ENCODE measurements at places on chromosomes 2 and 18.

GRCh38 chr18:25560369-25560768 is 208.4 kb upstream of the ZNF521 start:
- DNase-seq: no peak

DNA sequence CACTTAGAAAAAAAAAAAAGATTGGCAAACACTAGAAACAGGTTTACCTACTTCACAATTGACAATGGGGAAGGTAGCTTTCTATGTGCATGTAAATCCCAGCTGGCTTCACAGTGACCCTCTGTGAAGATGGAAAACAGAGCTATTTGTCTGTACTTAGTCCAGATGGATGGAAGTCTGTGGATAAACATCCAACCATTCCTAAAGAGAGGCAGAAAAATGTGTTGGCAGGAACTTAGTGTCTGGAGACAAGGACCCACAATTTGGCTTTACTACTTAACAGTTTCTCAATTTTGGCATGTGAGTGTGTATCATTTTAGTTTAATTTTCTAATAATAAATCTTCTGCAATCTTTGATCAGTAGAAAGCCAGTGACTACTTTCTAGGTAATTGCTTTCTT is 154.4 kb downstream of the RAD51AP2 start:
- no peak for DNase-seq

DNA sequence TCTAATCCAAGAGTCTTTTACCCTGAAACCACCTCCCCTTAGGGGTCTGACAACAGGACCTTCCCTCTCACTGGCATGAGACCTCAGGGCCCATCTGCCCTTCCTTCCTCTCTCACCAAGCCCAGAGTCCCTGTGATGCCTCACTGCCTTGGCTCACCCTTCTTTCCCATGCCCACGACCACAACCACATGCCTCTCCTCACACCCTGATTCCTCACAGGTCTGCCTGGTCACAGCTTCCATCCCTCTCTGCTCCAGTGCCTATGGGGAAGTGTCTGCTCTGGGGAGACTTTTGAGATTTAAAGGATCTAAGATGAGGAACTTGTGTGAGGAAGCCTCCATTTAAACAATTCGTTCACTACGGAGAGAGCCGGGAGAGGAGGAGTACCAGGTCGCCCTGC is 98.9 kb upstream of the SH3BP4 start:
- no peak for DNase-seq

- no peak for DNase-seq
Observed at GRCh38 chr2:33502025-33502424, 25.6 kb downstream of the RASGRP3 start.

DNA sequence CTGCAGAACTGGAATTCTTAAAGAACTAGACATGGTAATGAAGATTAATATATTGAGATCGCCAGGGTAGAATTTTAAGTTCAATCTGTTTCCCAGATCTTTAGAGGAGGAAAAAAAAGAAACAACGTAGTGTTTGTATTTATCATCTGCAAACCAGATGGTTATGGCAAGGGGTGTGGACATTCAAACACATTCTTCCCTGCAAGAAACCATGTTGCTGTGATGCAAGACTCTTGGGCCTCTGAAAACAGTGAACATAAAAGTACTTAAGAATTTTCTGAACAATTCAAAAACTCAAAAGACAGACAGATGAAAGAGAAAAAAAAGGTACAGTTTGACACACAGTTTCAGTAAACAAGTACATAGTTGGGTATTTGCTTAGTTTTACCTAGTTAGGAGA is 35.6 kb downstream of the COL5A2 start:
- no peak for DNase-seq

DNA sequence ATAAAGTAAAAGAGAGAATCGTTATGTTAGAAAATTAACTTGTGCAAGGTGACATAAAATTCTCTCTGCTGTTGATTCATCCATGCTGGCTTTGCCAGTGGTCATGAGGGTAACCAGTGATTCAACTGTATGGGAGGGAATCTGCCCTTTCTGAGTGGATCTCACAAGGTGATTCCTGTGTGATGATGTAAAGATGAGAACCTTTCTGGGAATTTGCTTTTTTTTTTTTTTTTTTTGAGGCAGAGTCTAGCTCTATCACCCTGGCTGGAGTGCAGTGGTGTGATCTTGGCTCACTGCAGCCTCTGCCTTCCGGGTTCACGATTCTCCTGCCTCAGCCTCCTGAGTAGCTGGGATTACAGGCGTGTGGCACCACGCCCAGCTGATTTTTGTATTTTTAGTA is 23.3 kb downstream of the RAB31 start:
- DNase-seq: no peak

- DNase-seq: peak; percentile 46
Observed at GRCh38 chr2:110748489-110748867, 16.1 kb downstream of the ACOXL start.

GRCh38 chr2:209872675-209873074 is 101.0 kb downstream of the UNC80 start:
- no peak for DNase-seq

GRCh38 chr2:78984386-78984785 is 41.1 kb upstream of the REG3G start:
- no peak for DNase-seq

DNA sequence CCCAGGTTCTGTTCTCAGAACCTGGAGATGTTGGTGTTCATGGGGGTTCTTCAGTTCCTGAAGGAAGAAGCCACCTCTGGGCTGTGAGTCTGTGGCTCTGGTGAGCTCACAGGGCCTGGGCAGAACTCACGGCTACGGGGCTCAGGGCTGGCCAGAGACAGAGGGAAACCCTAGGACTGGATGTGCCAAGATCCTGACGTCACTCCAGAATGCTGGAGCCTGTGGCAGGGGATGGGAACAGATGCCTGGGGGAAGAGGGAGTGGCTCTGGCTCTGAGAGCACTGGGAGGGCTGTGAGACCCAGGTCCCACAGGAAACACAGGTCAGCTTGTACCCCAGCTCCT is at the start of gene OTOF:
Gene OTOF, minus strand, starts transcription at position 214 of the 343 bp plus-strand sequence.
- DNase-seq: no peak

GRCh38 chr2:231483398-231484329 is 19.4 kb upstream of the NCL start:
- DNase-seq: peak; percentile 43

DNA sequence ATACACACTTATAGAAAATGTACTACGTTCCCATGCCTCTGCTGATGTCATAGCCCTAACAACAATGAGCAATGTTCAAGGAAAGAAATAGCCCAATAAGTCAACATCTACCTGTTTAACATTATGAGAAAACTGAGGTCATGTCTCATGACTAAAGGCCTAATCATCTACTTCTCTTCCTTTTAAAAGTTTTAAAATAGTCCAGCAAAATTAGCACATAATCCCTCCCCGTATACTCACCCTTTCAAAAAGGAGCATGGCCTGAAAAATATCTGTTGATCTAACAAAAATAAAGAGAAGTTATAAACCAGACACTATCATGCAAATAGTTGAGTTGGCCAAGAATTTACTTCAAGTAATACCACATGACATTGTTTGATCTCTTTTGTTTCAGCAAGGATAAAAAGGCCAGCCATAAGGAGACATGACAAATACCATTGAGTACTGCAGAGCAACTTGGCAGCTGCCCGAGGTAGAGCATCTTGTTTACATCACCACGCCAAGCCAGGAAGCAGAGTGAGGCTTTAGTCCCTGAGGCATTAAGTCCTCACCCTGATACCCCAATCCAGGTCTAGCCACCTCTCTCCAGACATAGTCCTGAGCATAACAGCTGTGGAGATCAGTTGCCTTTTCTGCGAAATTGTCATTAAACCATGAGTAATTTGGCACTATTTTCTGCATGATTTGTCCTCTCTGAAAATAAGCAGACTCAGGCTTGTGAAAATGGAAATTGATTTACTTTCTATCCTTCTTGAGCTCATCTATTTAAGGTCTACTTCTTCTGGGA is 137.4 kb upstream of the ETAA1 start:
- no peak for DNase-seq

DNA sequence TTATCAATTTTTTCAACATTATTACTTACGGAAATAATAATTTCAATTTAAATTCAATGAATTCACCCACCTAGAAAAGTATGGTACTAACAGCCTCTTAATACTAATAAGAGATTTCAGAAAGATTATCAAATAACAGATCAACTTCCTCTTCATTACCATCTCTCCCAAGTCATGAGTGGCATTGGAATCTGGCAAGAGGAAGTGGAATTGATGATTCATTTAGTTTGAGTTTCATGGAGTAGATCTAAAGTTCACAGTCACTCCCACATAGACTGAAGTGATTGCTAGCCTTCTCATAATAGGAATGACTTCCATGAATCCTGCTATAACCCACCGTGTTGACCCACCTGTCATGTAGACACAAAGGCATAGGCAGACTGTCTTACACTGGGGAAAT is 77.7 kb upstream of the WDR75 start:
- no peak for DNase-seq

DNA sequence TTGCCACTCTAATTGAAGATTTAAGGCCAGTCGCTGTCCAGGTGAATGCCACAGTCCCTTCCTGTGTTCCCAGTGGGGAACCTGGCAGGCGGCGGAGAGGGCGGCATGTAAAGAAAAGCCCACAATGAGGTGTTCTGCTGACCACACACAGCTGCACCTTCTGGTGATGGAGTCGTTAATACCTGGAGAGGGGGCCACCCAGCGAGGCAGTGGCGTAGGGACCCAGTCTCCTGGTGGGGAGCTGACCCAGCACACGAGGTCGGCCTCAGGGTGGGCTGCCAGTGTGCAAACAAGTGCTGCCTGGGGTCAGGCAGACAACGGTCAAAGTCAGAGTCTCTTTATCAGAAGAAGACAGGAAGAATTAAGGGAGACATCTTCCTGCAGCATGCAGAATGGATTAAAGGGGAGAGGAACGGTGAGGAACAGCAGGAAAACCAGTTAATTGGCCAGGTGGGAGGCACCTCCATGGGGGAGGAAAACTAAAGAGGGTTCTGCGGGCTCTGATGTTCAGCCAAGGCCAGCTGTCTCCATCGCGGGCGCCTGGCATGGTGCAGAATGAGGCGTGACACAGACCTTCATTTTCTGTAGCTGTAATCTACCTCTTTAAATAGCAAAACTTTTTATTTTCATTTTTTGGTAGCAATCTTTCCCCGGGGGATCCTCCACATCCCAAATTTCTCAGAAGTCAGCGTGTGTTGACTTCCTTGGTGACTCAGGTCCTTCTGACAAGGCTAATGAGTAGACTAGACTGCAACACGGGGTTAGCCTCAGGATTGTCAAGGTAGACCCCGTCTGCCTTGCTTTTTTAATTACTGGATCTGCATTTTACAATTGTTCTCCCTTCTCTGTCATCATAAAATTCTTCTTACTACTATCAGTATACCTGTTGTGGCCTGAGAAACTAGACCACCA is 78.3 kb downstream of the SMAD7 start:
- DNase-seq: no peak

DNA sequence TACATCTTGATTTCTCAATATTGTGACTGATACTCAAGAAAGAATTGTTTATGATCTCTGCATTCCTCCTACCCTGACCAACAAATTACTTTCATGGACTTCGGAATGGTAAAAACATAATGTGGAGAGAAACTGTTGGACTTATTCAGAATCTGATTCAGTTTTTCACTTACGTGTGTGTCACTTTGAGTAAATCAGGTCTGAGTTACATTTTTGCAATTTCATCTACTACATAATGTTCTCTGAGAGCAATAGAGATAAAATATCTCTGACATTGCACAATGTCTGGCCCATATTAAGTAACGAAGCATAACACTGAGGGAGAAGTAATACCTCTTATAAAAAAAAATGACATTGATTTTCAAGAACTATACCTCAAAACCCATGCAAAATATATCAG is 1337.9 kb upstream of the CHAC2 start:
- no peak for DNase-seq

GRCh38 chr2:232592772-232593395 is 40.5 kb upstream of the EFHD1 start:
- DNase-seq: no peak

DNA sequence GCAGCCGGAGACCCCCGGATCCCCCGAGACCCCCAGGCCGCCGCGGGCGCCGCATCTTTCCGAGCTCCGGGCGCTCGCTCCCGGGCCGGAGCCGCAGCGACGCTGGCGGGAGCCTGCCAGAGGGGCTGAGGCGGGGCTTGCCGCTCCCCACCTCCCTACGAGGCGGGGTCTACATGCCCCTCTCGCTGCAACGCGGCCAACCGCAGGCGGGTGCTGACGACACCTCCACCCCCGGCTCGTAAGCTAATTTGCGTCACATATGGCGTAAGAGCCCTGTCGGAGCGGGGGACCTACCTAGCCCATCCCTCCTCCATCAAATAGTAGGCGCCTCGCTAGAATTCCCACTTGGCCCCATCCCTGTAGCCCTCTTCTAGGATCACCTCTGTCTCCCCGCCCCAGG is at the start of gene PTPRN:
Gene PTPRN, minus strand, starts transcription at position 124 of the 400 bp plus-strand sequence. Its CDS starts 69 bp downstream, at position 55.
- DNase-seq: no peak

DNA sequence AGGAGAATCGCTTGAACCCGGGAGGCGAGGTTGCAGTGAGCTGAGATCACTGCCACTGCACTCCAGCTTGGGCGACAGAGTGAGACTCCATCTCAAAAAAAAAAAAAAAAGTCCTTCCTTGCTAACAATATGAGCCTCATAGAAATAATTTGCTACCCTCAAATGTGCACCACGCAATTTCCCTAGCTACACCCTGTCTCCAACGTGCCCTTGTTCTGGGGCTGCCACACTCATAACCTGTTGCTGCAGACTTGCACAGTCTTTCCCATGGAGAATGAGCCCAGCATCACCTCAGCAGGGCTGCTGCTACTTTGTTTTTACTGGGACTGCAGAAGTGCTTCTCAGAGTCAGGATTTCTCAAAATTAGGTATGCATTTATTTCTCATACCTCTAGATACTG is 46.4 kb upstream of the ZNG1B start:
- DNase-seq: no peak

- DNase-seq: peak; percentile 24
Observed at GRCh38 chr2:106267997-106268396, 73.9 kb upstream of the UXS1 start.

- DNase-seq: no peak
Observed at GRCh38 chr2:82055846-82056245, 1751.3 kb upstream of the LRRTM1 start.

- DNase-seq: no peak
Observed at GRCh38 chr2:101501443-101501842, 26.5 kb upstream of the RFX8 start.

DNA sequence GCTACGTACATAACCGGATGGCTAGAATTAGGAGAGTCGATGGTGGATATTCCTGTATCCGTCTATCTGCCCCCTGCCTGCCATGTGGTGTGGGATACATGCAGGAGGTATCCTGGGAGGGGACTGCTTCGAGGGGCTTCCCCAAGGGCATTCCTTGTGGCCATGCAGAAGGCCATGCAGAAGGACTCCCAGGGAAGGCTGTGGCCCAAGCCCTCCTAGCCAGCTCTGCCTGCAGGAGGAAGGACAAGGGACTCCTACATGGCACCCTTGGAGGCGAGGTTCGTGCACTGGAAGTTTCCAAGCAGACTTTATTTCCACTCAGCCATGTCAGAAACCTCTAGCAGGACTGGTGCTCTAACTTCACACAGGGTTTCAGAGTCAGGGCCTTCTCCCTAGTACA is 136.1 kb downstream of the KLHL29 start:
- DNase-seq: no peak
